Activated CD4-positive, alpha-beta memory T cell treated with anti-CD3 and anti-CD28 coated beads, Interleukin-2, amount 10 ng/mL, durations not matched to agents 7 days and 5 days (primary cell): ENCODE measurements at places on chromosomes 11 and 22. TPM values are rescaled to one million over a fixed set of nuclear protein-coding genes. Genes with fewer than 3 reads are reported as not detected.
A peak's percentile ranks its signal among the peaks of the same experiment; 100 is the strongest.

ST14 gene
- not detected for total RNA-seq

- peaks cover 3% of the 10 kb centered on the region for H3K27me3 ChIP-seq
- no peaks in the 10 kb centered on the region for H3K4me1 ChIP-seq
- no peaks in the 10 kb centered on the region for H3K36me3 ChIP-seq
- H3K4me3 ChIP-seq = no peak overlapping the region
- DNase-seq = no peak
Observed at GRCh38 chr11:130786586-130786985, 129.7 kb downstream of the SNX19 start.

- DNase-seq = no peak
- no peak overlapping the region for H3K27ac ChIP-seq
- no peaks in the 10 kb centered on the region for H3K36me3 ChIP-seq
Observed at GRCh38 chr22:28001171-28001835, 82.2 kb upstream of the PITPNB start.

DNA sequence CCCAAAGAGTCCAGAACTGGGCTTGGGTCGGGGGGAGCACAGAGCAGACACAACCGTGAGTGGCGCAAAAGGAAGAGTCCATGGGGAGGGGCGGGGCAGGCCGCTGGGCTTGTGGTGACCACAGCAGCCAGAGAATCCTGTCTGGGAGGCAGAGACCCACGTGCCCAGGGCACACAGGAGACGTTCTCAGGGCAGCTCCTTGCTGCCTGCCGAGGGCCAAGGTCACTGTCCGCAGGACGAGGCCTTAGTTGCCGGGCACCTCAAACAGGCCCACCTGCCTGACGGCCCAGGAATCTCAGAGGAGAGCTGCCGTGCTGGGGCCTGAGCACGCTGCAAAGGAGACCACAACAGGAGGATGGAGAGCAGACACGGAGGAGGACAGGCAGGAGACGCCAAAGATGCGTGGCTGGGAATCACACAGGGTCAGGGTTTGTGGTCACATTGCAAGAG is 87.8 kb downstream of the MYEOV start:
- H3K27me3 ChIP-seq = no peaks in the 10 kb centered on the region
- no peak overlapping the region for H3K4me3 ChIP-seq
- DNase-seq = no peak
- H3K27ac ChIP-seq = no peak overlapping the region

NPAS4 gene
- total RNA-seq = 0.20 TPM

DNA sequence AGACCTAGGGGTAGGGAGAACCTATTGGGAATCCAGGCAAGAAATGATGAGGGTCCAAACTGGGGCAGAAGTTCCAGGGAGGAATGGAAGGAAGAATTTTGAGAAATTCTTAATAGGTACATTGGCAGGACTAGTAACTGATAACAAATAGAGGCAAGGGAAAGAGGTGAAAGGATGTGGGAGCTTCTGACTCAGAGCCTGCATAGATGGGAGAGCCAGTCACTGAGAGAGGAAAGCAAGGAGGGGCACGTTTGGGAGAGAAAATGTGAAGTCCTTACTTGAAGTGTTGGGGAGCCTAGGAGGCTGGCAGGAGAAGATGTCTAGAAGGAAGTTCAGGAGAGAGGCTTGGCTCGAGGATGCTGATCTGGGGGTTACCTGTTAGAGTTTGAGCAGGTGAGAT is 104.6 kb upstream of the NCAM1 start:
- no peaks in the 10 kb centered on the region for H3K36me3 ChIP-seq
- H3K4me3 ChIP-seq = no peak overlapping the region
- peaks cover 18% of the 10 kb centered on the region for H3K27me3 ChIP-seq
- H3K4me1 ChIP-seq = no peaks in the 10 kb centered on the region

- H3K4me3 ChIP-seq = peak overlapping the region; percentile 45
- H3K4me1 ChIP-seq = peaks cover 88% of the 10 kb centered on the region
- peaks cover 85% of the 10 kb centered on the region for H3K36me3 ChIP-seq
- no peaks in the 10 kb centered on the region for H3K27me3 ChIP-seq
- DNase-seq = peak; percentile 80
Observed at GRCh38 chr22:37309211-37310074, 27.1 kb downstream of the CYTH4 start.

SPA17 gene
- total RNA-seq = 3.8 TPM

- H3K4me1 ChIP-seq = no peaks in the 10 kb centered on the region
- no peaks in the 10 kb centered on the region for H3K36me3 ChIP-seq
- H3K4me3 ChIP-seq = no peak overlapping the region
- no peak overlapping the region for H3K27ac ChIP-seq
- peak; percentile 60 for DNase-seq
- H3K27me3 ChIP-seq = peaks cover 2% of the 10 kb centered on the region
Observed at GRCh38 chr11:32374261-32374711, 61.1 kb downstream of the WT1 start.

DNA sequence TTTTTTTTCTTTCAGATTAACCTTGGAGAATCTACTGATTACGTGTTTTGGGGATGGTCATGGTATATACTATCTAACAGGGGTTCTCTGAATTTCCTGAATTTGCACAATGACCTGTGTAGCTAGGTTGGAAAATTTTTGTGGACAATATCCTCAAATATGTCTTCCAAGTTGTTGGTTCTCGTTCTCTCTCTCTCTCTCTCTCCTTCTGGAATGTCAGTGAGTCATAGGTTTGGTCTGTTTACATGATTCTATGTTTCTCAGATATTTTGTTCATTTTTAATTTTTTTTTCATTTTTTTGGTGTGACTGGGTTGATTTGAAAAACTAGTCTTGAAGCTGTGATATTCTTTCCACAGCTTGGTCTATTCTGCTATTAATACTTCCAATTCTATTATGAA is 604.0 kb upstream of the ANO3 start:
- H3K27me3 ChIP-seq = no peaks in the 10 kb centered on the region
- H3K4me3 ChIP-seq = no peak overlapping the region

FAM181B gene
- not detected for total RNA-seq

RHOD gene
- 0.33 TPM for total RNA-seq

- no peak overlapping the region for H3K27ac ChIP-seq
- H3K36me3 ChIP-seq = no peaks in the 10 kb centered on the region
- no peaks in the 10 kb centered on the region for H3K4me1 ChIP-seq
- H3K4me3 ChIP-seq = no peak overlapping the region
- H3K27me3 ChIP-seq = peaks cover 1% of the 10 kb centered on the region
- no peak for DNase-seq
Observed at GRCh38 chr22:27107824-27108223, 450.4 kb downstream of the MIAT start.
